Stimulated activated CD4-positive, alpha-beta T cell treated with anti-CD3 and anti-CD28 coated beads, TNF-alpha, amount 100 ng/mL, for 1 hour (primary cell): ENCODE measurements at places on chromosomes 6 and 20.

DNA sequence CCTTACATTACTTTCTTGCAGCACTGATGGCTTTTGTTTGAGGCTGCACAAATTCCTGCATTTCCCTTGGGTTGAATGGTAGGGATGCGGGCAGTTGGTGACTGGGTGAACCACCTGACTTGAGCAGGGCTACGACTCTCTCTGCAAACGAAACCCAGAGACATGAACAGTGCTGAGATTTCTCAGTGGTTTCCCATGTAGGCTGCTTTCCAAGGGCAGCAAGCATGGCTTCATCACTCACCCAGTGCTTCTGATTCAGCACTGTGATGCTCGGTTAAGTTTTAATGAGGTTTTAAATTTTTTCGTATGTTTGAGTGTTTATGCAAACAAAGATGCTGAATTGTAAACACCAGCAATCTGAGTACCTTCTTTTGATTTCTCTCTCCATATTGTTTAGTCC lies 127.2 kb downstream of the MTHFD1L start:
- DNase-seq: no peak

GRCh38 chr6:93341900-93342613 lies 77.3 kb downstream of the EPHA7 start:
- no peak for DNase-seq

GRCh38 chr20:16123623-16124022 lies 449.6 kb downstream of the KIF16B start:
- DNase-seq: no peak

DNA sequence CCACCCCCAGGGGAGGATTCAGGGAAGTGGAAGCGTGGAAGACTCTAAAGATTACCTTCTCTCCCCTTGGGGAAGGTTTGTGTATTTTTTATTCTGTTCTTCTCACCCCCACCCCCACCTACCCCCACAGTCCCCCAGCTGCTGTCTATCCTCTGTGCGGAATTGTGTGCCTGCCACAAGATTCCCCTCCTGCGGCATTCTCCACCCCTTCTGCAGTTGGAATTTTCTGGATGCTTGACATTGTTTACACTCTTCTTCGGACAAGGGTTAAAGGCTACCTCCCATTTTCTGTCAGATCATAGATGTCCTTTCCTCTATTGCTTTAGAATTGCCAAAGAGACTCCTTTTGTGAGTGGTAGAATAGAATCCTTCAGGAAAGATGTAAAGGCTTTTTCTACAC lies 60.4 kb upstream of the EDN3 start:
- DNase-seq: no peak

GRCh38 chr20:41078329-41078728 lies 49.7 kb downstream of the TOP1 start:
- DNase-seq: no peak

GRCh38 chr6:137430954-137431353 lies 63.2 kb downstream of the OLIG3 start:
- no peak for DNase-seq

DNA sequence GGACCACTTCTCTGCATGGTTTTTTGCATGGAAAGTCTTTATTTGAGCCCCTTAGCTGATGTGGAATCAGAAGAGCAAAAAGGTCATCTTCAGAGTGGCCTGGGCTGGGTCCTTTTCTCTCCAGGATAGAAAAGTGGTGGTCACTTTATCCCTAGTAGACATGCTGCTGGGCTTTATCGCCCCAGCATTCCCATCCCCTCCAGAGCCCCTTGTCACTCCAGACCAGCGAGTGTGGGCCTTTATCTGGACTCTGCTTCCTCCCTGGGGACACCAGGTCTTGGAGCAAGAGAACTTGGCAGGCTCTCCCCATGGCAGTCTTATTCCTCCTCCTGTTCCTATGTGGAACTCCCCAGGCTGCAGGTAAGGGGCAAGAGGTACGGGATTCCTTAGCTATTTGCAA lies at the start of gene LY6G6F:
Gene LY6G6F, plus strand, starts transcription at position 268 of the 400 bp plus-strand sequence. Its CDS starts 41 bp downstream, at position 309.
- no peak for DNase-seq

DNA sequence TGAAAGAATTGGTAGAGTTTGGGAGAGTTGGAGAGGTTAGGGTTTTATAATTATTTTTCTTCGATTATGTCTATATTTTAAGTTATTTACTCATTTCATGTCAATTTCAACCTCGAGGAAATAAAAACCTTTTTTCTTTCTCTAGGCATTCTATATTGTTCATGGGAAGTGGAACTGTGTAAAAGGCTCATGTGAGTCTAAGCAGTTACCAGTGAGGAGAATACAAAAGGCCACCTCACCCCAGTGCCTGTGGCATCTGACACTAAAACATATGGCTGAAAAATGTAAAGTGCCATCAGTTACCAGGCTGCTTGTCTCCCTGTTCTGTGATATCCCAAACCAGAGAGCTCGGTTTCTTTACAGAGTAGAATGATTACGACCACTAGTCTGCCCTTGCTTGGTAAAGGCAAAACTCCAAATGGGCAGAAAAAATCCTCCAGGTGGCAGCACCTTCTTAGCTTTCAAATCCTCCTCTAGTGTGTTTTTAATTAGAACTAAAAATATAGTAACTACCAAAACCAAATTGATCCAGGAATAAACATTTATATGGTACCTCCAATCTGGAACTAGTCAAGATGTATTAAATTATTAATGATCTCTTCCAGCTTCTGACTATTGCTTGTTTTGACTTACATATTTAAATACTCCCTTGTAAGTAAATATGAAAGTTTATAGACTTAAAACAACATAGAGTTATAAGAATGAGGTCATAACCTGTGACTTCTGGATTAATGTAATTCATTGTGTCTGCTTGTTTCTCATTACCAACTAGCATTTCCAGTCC lies 122.6 kb upstream of the MCHR2 start:
- DNase-seq: no peak

GRCh38 chr20:60117065-60117464 lies 158.8 kb downstream of the CDH26 start:
- no peak for DNase-seq

- DNase-seq: no peak
Observed at GRCh38 chr6:4890627-4891026, 113.2 kb downstream of the RPP40 start.

- no peak for DNase-seq
Observed at GRCh38 chr6:7268362-7268761, 44.6 kb downstream of the SSR1 start.

DNA sequence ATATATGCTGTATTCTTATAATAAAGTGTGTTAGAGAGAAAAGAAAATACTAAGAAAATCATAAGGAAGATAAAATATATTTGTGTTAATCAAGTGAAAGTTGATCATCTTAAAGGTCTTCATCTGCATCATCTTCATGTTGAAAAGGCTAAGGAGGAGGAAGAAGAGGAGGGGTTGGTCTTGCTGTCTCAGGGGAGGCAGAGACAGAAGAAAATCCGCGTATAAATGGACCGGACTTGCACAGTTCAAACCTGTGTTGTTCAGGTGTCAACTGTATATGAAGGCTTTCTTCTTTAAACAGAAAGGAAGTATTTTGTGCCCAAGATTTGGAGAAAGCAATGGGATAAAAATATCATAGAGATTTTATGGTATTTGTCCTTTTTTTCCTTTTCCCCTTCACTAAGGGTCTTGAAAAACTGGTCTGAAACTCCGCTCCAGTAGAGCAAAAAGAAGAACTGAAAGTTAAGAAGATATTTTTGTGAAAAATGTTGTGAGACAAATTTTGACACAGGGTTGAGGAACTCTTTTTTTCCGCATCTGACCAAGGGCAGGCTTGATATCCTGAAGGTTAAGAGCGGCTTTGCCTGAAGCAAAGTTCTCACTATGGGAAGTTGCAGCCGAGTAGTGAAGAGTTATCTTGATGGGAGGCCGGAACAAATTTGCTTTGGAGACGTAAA lies 350.7 kb downstream of the LAMA2 start:
- no peak for DNase-seq

DNA sequence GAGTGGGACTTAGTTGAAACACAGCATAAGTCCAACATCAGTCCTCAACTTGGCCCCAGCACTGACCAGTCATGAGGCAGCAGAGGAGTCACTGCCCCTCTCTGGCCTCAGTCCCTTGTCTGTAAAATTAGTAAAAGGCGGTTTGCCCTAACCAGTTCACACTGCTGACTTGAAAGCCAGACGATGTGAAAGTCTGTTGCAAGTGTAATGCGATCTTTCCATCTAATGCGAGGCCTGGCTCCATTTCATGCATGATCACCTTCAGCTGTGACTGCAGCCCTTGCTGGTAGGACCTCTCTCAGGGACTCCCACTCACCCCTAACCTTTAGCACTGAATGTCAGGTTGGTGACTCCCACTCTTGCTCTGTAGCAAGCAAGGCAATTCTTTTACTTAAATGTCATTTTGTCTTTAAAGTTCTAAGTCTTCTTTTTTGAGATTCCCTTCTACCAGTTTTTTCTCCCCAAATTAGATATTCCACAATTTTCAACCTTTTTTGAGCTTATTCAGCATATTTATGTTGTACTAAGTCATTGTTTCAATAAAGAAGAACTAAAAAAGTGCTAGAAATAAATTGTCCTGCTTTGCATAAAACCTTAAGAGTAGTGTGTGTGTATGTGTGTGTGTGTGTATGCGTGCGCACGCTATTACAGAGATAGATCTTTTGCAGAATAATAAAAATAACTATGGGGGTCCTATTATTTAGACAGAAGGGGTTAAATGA lies 245.5 kb downstream of the PACRG start:
- no peak for DNase-seq

- DNase-seq: no peak
Observed at GRCh38 chr20:20065361-20065760, 13.0 kb downstream of the CFAP61 start.

DNA sequence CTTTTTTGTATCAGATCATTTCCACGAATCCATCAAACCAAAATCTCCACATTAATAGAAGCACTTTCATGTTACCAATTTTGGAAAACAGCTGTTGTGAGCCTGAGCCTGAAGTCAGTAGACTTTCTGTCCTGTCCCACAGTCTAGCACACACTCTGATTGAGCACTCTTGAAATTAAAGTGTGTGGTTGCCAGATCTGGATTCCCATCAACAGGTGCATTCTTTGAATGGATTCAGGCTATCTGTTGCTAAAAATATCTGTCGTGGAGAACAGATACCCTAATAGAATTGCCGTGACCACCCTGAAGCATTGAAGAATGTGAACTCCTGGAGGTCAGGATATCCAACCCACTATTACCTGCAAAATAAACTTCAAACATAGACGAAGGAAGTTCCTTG lies 73.3 kb downstream of the TFAP2A start:
- no peak for DNase-seq

DNA sequence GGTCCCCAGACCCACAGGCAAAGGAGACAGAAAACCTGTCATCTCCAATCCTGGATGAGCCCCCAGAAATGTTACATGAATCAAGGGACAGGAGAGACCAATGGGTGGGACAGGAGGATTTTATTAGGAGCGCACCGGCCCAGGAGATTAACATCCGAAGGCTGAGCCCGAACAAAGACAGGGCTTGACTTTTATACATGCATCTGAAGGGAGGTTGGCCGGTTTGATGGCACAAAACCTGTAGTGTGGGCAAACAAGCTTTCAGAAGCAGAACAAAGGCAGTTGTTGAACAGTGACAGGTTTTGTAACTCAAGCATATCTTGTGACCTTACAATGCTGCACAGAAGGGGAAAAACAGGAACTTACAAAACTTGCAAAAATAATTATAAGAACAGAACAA lies 83.9 kb upstream of the GPR6 start:
- no peak for DNase-seq

DNA sequence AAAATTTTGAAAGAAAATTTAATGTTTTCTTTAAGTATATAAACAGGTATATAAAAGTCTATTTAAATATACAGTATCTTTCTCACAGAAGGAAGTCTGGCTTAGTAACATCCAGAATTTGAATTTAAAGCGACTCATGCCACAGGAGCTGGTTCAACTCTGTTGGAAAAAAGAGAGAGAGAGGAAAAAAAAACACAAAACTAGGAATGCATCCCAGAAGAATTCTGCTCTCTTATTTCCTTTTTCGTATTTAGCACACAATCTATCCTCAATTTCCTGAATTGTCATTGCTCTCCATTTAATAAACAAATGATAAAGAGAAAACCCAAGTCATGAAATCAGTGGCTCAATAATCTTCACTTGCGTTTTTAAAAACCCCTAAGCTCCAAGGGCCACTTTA lies 107.5 kb upstream of the SCAF8 start:
- no peak for DNase-seq

- no peak for DNase-seq
Observed at GRCh38 chr6:30703011-30703410, 12.2 kb upstream of the NRM start.

DNA sequence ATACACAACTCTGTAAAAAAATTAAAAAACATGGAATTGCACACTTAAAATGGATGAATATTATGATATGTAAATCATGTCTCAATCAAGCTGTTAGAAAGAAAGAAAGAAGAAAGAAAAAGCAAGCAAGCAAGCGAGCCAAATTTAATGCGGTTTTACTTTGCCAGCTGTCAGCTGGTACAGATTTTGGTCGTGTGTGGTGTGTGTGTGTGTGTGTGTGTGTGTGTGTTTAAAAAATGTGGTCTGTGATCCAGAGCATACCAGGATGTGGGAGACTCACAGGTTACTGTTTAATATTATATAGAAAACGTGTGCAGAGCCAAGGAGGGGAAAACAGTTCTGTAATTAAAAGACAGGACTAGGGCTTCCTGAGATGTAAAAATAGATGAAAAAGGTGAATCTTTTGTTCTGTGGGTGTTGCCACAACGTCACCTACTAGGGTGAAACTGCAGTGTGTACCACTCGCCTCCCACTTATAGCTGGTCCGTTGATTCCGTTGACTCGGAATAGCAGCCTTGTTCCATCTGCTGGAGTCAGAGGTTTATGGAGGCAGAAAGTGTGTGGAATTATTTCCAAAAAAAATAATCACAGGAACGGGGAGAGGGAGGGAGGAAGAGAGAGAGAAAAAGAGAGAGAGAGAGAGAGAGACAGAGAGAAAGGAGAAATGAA lies 197.7 kb downstream of the BCAS1 start:
- DNase-seq: no peak

GRCh38 chr6:45000833-45001232 lies 327.3 kb upstream of the RUNX2 start:
- DNase-seq: no peak

DNA sequence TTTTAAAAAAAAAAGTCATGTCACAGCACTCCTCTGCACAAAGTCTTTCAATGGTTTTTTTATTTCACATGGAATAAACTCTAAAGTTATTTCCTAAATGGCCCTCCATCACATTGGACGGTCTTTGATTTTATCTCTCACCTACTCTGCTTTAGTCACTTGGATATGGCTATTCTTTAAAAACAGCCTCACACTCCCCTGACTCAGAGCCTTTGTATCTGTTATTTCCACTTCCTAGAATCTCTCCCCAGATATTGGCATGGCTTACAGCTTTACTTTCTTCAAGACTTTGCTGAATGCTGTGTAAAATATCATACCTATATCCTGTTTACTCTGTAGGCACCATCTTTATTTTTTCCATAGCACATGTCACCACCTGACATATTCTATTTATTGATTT lies 194.7 kb upstream of the MCHR2 start:
- no peak for DNase-seq

DNA sequence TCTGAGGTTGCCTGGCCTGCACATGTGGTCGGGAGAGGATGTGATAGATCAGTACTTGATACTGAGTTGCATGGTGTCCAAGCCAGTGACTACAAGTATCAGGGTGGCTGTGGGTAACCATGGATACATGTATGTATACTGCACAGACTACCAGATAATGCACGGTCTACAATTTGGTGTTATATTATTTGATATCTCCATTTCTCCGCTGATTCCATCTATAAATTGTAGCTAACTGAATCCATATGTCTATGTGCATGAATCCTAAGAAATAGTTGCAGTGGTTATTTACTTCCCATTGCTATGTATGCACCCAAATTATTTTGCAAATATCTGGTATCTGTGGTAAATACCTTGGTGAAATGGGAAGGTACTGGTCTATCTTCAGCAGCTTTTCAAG lies 83.8 kb upstream of the KIF25 start:
- DNase-seq: no peak
